ENCODE measurements at places on chromosomes 2 and 18.

DNA sequence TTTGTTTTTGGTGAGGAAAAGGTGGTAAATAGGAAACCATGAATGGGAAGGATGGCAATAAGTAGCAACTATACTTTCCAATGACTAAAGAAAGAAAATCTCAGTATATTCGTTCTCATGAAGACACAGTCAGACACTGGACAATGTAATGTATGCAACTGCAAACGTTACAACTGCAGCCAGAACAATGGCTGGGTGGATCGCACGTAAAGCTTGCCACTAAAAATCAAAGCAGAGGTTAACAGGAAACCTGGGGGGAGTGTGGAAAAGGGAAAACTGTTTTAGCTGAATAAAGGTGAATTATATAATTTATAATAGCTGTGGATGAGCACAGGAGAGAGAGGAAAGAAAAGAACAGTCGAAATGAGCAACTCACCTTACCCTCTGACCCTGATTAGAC, 33.3 kb downstream of the NEMP2 start:
- no peak for DNase-seq

- no peak for DNase-seq
Observed at GRCh38 chr2:154532763-154533162, 165.7 kb upstream of the KCNJ3 start.

GRCh38 chr2:38079116-38080052, 3.4 kb upstream of the CYP1B1 start:
- DNase-seq = no peak

- DNase-seq = no peak
Observed at GRCh38 chr2:975095-975494, 24.4 kb downstream of the SNTG2 start.

- DNase-seq = no peak
Observed at GRCh38 chr2:156340377-156340776, 7.9 kb upstream of the NR4A2 start.

GRCh38 chr2:102660574-102660973, 41.2 kb downstream of the SLC9A2 start:
- DNase-seq = no peak

GRCh38 chr2:179129574-179130238, 79.8 kb upstream of the CCDC141 start:
- DNase-seq = peak; percentile 35

DNA sequence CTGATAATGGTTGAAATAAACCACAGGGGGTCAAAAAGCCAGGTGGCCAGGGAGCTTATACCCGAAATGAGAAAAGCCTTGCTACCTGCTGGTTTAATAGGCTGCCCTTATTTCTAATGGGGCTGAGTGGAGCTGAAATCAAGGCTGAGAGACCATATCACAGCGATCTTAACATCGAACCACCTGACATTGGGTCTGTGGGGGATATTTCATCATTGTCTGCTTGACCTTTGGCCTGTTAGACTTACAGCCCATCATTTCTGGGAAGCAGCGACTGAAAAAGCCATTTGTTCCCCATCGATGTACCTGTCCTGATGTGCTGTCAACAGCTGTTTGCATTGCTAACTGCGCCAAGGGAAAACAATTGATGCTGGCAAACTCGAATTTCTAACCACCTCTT, 199.7 kb upstream of the SLC14A2 start:
- no peak for DNase-seq

GRCh38 chr2:85112906-85113625, 20.1 kb upstream of the TCF7L1 start:
- DNase-seq = no peak

DNA sequence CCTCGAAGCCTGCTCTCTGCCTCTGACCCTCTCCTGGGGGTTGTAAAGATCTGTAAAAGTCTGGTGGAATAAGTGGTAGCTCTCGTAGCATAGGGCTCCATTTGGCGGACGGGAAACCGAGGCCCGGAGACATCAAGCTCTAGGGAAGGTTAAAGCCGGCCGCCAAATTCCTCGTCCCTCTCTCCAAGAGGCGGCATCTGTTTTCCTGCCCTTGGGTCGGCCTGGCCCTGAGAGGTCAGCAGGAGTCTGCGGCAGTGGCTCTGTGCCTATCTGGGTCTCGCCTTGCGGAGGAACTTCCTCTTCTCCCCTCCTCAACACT, 72.4 kb downstream of the TEX51 start:
- DNase-seq = no peak

- DNase-seq = no peak
Observed at GRCh38 chr18:37266290-37266689, 299.3 kb downstream of the CELF4 start.

GRCh38 chr2:216507220-216508160, 8.8 kb downstream of the RPL37A start:
- no peak for DNase-seq

DNA sequence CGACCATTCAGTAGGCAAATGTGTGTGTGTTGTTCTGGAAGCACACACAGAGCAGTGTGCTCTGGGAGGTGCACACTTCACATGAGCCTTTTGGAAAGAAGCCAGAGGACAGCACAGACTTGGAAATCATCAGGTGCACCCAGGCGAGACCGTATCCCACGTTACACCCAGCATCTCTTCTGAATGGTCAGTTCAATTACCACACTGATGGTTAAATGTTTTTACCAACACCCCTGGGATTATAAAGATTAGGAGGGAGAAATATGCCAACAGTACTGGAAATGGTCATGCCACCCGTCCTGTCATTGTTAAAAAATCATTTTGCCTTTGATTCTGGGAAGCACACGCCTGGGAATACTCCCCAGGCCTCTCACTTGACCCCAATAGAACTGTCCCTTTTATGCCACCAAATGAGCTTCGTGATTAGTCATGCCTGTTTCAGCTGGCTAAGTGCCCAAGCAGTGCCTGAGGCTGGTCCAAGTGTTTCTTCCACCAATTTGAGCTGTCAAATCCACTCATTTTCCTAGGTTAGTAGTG, 183.7 kb downstream of the NRP2 start:
- DNase-seq = peak; percentile 12

- DNase-seq = peak; percentile 33
Observed at GRCh38 chr18:43578706-43579105, 301.4 kb upstream of the SYT4 start.

- DNase-seq = no peak
Observed at GRCh38 chr2:43131890-43132682, 94.3 kb downstream of the ZFP36L2 start.

DNA sequence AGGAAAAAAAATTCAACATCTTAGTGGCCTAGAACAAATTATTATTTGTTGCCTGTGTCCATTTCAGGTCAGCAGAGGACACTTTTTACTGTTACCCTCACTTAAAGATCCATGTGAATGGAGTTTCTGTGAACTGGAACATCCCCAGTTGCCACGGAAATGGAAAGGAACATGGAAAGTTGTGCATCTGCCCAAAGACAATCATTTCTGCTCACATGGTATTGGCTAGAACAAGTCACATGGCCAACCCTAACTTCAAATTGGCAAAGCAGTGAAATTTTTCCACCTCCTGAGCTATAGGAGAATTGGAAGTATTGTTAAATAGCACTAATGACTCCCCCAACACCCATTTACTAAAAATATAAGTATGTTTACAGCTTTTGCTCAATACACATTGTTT, 71.2 kb upstream of the CCBE1 start:
- DNase-seq = no peak

- DNase-seq = no peak
Observed at GRCh38 chr2:16652296-16653082, 13.1 kb downstream of the CYRIA start.

DNA sequence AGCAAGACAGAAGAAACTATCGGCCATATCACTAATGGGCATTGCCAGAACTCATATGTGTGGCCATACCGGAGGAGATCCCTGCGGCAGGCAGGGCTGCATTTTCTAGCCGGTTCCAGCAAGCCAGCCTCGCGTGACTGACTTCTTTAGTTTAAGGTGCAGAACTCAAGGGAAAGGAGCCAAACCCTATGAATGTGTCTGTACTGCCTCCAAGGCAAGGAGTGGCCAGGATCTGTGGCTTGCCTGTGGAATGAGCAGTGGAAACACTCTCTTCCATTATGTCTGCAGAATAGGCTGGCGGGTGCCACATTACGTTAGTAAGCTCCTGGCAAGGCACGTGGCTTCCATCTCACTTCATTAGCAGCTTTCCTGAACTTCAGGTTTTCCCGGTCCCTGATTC, 137.6 kb downstream of the ATL2 start:
- DNase-seq = no peak

DNA sequence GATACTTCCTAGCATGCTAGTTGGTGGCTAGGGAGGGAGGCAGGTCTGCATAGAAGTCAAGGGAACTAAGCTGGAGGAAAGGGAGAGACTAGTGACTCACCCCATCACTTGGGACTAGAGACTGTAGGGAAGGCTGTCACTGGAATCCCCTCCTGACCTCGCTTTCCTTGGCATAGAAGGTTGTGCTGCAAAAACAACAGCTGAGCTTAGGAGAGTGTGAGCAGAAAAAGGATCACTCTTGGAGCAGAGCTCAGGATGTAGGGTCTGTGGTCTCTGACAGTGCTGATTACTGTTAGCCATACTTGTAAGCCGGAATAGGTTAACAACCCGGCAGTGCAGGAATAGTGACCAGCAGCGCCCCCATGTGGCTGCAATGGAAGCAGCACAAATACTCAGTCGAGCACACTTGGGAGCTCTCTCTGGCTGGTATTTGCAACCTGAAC, 66.9 kb upstream of the SMAD2 start:
- DNase-seq = no peak

DNA sequence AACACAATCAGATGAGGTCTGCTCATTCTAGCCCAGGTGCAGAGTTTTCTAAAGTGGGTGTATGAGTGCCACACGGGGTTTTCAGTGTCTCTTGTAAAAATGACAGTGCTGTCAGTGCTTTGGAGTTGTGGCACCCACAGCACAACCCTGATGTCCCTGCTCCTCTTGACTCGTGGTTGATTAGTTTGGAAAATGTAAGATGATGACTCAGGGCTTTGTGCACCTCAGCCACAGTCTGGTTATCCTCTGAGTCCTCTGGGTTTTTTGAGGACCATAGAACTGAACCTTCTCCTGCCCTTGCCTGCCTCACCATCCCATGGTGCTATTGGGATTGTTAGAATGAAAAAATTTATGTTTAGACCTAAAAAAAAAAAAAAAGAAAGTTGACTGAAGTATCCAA, 105.6 kb downstream of the MYO1B start:
- no peak for DNase-seq

All from endothelial cell of umbilical vein (primary cell).